ENCODE measurements at places on chromosomes 1 and 21.

DNA sequence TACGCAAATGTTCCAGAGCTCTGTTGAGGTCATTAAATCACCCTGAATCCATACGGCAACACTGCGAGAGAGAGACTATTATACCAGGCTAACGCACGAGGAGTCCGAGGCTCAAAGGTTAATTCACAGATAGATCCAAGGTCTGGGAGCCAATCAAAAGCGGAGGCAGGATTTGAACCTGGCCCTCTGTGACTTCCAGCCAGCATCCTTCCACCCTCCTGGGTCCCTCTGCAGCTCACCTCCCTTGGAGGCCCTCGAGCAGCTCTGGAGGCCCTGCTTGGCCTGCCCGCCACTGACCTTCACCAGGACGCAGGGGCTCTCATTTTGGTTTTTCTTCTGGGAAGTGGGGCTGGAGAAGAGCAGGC, 42.1 kb downstream of the KIAA1614 start:
- no peak for DNase-seq

- DNase-seq = no peak
Observed at GRCh38 chr1:81432059-81432458, 368.7 kb upstream of the ADGRL2 start.

DNA sequence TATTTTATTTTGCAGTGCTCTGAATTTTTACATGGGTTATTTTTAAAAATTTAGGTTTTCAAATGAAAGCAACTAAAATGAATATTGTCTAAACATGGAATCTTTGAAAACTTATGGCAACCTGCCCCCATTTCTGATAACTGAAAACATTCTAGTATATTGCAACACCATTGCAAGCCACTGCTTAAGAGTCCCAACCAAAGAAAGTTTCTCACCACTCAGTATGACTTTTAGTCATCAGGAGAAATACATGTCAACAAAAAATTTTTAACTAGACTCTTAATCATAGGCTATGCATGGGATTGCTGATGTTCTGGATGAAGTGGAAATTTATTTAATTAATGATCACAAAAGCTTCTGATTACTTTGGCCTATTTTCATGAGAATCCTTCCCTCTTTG, 112.1 kb downstream of the TNFSF18 start:
- no peak for DNase-seq

- DNase-seq = peak; percentile 1
Observed at GRCh38 chr1:159932296-159933285, 7.3 kb upstream of the TAGLN2 start.

GRCh38 chr1:224411766-224412165, 22.8 kb downstream of the WDR26 start:
- DNase-seq = no peak

- DNase-seq = no peak
Observed at GRCh38 chr1:168407832-168408538, 127.3 kb downstream of the TBX19 start.

All from NCI-H345 (cell line).